ENCODE measurements at places on chromosomes 4 and X.

- DNase-seq = no peak
- H3K4me3 ChIP-seq = no peak overlapping the region
- peaks cover 22% of the 10 kb centered on the region for H3K36me3 ChIP-seq
- H3K27me3 ChIP-seq = no peaks in the 10 kb centered on the region
- H3K4me1 ChIP-seq = peaks cover 31% of the 10 kb centered on the region
These were observed 32.8 kb downstream of the TRMT44 start for GRCh38 chr4:8473198-8473919.

- peaks cover 25% of the 10 kb centered on the region for H3K4me1 ChIP-seq
- no peak overlapping the region for H3K27ac ChIP-seq
- peaks cover 3% of the 10 kb centered on the region for H3K36me3 ChIP-seq
- DNase-seq = no peak
- no peak overlapping the region for H3K4me3 ChIP-seq
These were observed 103.4 kb upstream of the PDLIM3 start for GRCh38 chr4:185638548-185639301.

DNA sequence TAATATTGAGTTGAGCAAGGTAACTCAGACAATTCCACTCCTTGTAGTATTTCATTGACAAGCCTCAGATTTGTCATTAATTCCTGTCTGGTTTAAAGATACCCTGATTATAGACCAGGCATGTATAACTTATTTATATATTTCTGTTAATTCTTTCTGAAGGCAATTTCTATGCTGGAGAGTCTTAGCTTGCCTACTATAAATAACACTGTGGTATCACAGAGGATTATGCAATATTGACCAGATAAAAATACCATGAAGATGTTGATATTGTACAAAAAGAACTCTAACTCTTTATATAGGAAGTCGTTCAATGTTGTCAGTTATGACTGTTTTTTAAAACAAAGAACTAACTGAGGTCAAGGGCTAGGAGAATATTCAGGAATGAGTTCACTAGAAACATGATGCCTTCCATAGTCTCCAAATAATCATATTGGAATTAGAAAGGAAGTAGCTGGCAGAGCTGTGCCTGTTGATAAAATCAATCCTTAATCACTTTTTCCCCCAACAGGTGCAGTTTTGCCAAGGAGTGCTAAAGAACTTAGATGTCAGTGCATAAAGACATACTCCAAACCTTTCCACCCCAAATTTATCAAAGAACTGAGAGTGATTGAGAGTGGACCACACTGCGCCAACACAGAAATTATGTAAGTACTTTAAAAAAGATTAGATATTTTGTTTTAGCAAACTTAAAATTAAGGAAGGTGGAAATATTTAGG lies 821 bp downstream of the CXCL8 start:
- H3K27ac ChIP-seq = peak overlapping the region; percentile 68
- peaks cover 7% of the 10 kb centered on the region for H3K36me3 ChIP-seq
- peaks cover 33% of the 10 kb centered on the region for H3K4me1 ChIP-seq
- DNase-seq = no peak
- peak overlapping the region; percentile 67 for H3K4me3 ChIP-seq

- DNase-seq = no peak
- H3K4me1 ChIP-seq = peaks cover 8% of the 10 kb centered on the region
- H3K36me3 ChIP-seq = no peaks in the 10 kb centered on the region
- no peak overlapping the region for H3K27ac ChIP-seq
These were observed 39.8 kb upstream of the TMEM131L start for GRCh38 chr4:153426207-153426885.

GRCh38 chr4:76381986-76382385 lies 39.0 kb downstream of the CCDC158 start:
- no peaks in the 10 kb centered on the region for H3K36me3 ChIP-seq
- H3K27ac ChIP-seq = no peak overlapping the region
- H3K4me3 ChIP-seq = no peak overlapping the region

DNA sequence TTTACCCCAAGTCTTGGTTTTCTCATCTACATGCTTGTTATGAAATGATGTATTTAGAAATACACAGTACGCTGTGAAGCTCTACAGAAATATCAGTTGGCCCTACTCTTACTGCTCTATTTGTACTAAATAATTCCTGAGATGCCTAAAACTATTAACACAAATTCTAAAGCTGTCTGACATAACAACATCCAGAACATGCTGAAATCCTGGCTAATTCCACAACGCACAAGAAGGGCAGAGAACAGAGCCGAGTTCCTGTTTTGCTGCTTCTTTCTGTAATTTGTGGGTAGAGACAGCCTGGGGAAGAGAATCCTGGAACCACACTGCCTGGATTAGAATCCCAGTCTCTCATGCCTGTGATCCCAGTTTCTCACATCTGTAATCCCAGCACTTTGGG lies 59.0 kb downstream of the ZNF827 start:
- no peak overlapping the region for H3K27ac ChIP-seq
- H3K27me3 ChIP-seq = no peaks in the 10 kb centered on the region
- peaks cover 27% of the 10 kb centered on the region for H3K36me3 ChIP-seq
- peaks cover 31% of the 10 kb centered on the region for H3K4me1 ChIP-seq
- no peak for DNase-seq

- no peak for DNase-seq
- peaks cover 11% of the 10 kb centered on the region for H3K4me1 ChIP-seq
- no peak overlapping the region for H3K27ac ChIP-seq
These were observed 1.4 kb upstream of the PHKA1 start for GRCh38 chrX:72715546-72715945.

GRCh38 chr4:119227690-119228089 lies 15.2 kb downstream of the USP53 start:
- no peak overlapping the region for H3K27ac ChIP-seq
- peaks cover 17% of the 10 kb centered on the region for H3K36me3 ChIP-seq
- peaks cover 2% of the 10 kb centered on the region for H3K4me1 ChIP-seq
- no peaks in the 10 kb centered on the region for H3K27me3 ChIP-seq
- DNase-seq = no peak

DNA sequence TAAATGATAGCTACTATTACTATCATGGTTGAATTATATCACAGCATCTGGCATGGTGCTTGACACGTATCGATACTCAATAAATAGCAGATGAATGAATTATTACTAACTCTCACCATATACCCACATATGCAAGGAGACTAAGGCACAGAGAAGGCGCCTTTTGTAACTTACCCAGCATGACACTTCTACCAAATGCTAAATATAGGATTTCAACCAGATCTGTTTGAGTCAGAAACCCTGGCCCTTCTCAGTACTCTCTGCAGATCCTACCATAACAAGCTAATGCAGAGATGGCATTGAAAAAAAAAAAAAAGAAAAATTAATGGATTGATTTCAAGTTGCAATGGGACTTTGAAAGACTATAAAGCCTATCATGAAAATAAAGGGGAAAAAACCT lies 219.5 kb downstream of the DHX15 start:
- no peaks in the 10 kb centered on the region for H3K36me3 ChIP-seq
- H3K4me1 ChIP-seq = peaks cover 2% of the 10 kb centered on the region

DNA sequence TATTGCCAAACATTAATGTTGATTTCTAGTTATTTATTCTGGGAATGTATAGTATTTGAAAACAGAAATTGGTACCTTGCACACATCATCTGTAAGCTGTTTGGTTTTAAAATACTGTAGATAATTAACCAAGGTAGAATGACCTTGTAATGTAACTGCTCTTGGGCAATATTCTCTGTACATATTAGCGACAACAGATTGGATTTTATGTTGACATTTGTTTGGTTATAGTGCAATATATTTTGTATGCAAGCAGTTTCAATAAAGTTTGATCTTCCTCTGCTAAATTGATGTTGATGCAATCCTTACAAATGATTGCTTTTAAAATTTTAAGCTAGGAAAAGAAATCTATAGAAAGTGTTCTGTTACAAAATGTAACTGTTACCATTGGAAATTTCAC lies 30.8 kb upstream of the FMR1NB start:
- no peak for DNase-seq
- no peak overlapping the region for H3K4me3 ChIP-seq
- H3K36me3 ChIP-seq = peaks cover 28% of the 10 kb centered on the region
- no peaks in the 10 kb centered on the region for H3K27me3 ChIP-seq
- no peaks in the 10 kb centered on the region for H3K4me1 ChIP-seq
- no peak overlapping the region for H3K27ac ChIP-seq

Data from osteocyte (in vitro differentiated cells).